Fibroblast of skin of left quadriceps (primary cell): ENCODE measurements at places on chromosomes 7 and 10.

DNA sequence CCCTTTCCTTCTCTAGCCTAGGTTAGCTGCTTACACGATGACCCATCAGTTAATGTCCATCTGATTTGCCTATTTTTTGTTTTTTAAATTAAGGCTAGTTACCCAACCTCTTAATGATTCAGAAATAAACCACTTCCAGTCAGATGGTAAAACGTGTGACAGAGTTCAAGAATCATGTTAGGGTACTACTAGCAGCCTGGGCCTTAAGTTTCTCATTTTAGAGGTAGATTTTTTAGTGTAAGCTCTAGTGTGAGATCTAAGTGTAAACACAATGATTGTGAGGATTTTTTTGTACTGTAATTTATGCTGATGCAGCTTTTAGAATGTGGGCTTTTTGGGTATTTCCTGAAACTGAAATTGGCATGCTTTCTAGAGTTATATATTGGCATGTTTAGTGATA is 130.0 kb downstream of the CDK14 start:
- no peak for DNase-seq

DNA sequence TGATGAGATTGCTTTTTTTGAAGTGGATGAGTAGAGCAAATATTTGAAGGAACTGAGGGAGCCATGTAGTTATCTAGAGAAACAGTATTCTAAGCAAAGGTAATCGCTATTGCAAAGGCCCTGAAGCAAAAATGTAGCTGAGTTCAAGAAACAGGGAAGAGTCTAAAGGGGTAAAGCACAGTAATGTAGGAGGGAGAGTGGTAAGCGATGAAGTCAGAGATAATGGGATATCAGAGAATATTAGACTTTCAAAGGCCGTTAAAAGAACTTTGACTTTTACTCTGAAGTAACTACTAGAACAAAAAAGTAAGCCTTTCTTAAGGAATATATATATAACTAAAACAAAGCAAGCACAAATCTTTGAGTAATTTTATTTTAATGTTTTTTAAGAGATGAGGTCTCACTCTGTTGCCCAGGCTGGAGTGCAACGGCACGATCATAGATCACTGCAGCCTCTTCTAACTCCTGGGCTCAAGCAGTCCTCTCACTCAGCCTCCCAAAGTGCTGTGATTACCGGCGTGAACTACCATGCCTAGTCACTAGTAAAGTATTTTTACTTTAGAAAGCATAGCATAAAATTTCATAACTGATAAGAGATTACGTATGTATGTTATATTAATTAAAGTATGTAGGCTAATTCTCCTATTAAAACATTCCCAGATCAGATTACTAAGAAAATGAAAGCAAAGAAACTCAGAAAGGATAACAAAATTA is 61.7 kb upstream of the OIT3 start:
- no peak for DNase-seq

DNA sequence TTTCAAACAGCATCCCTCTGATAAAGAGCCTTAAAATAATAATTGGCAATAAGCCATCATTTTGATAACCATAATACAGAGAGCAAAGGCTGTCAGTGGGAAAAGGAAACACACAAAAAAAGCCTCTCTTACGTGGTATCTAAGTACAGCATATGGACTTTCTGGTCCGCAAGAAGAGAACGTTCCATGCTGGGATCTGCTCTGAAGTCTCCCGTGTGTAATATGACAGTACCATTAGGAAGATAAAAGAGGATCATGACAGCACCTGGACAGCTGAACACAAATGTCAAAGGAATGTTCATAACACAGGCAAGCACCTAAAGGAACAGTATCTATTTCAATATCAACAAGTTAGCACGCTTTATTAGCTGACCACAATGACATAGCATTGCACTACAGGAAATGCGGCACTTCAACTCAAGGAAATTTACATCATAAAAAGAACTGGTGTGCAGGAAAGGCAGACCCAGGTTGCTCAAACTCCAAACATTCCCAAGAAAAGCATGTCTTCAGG is 9.9 kb downstream of the DCLRE1A start:
- no peak for DNase-seq

GRCh38 chr7:92415225-92415624 is 32.1 kb upstream of the GATAD1 start:
- DNase-seq = no peak

DNA sequence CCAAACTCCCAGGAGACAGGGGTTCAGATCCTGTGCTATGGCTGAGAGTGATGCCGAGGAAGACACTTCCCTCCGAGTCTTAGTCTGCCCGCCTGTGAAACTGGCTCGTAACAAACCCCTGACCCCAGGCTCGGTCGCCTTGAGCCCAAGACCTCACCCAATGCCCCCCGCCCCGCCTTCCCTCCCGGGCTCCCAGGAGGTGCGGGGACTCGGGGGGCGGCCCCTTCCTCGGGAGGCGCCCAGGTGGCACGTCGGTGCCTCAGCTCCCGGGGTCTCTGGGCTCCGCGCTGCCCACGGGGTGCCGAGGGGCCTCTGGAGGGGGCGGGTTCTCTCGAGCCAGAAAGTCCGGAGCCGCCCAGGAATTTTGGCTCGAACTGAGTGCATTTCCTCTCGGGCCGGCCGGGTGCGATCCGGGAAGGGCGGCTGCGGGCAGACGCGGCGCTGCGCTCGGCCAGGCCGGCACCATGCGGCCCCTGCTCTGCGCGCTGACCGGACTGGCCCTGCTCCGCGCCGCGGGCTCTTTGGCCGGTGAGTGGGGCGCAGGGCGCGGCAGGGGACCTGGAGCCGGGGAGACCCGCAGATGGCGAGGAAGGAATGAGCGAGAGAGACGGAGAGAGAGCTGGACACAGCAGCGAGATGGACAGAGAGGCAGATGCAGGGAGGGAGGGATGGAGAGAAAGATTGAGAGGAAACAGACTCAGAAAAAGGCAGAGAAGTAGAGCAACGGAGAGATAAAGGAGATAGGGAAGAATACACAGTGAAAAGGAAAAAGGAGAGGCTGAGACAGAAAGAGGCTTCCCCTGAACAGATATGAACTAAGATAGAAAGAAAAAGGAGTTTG is at the start of gene PLAC9:
Gene PLAC9, plus strand, starts transcription at position 432 of the 841 bp plus-strand sequence. Its CDS starts 33 bp downstream, at position 465.
- no peak for DNase-seq

DNA sequence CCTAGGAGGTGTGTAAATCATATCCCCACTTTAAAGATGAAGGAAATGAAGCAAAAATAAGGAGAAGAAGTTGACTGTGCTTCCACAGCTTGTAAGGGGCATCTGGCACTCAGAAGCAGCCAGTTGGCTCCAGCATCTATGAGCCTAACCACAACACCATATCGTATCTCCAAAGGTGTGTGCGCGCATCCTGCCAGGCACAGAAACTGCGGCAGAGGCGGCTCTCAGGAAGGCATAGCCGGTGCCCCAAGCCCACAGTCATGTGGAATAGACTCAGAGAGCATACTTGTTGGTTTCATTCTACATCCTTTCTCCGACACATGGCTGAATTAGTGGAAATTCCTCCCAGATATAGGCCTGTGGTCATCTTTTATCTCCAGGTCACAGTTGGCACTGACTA is 423.9 kb downstream of the CALN1 start:
- DNase-seq = no peak
